CD4-positive, alpha-beta T cell treated with Interleukin-21 for 1 hour (primary cell): ENCODE measurements at places on chromosomes 7 and 10.

DNA sequence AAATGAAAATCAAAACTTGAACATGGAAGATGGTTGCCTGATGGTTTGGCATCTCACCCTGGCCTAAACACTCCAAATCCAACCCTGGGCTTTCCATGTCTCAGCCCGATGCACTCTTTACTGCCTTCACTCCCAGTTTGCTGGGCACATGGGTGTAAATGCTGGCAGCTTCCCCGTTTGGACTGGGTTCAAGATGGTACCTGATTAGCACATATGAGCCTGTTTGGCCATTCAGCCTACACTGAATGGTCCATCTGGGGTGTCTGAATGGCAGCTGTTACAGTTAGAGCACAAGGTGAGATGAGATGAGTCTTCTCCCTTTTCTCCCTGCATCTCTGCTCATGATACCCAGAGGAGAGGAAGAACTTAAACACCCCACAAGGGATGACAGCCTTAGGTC lies 37.1 kb downstream of the ATXN7L1 start:
- no peak for DNase-seq

DNA sequence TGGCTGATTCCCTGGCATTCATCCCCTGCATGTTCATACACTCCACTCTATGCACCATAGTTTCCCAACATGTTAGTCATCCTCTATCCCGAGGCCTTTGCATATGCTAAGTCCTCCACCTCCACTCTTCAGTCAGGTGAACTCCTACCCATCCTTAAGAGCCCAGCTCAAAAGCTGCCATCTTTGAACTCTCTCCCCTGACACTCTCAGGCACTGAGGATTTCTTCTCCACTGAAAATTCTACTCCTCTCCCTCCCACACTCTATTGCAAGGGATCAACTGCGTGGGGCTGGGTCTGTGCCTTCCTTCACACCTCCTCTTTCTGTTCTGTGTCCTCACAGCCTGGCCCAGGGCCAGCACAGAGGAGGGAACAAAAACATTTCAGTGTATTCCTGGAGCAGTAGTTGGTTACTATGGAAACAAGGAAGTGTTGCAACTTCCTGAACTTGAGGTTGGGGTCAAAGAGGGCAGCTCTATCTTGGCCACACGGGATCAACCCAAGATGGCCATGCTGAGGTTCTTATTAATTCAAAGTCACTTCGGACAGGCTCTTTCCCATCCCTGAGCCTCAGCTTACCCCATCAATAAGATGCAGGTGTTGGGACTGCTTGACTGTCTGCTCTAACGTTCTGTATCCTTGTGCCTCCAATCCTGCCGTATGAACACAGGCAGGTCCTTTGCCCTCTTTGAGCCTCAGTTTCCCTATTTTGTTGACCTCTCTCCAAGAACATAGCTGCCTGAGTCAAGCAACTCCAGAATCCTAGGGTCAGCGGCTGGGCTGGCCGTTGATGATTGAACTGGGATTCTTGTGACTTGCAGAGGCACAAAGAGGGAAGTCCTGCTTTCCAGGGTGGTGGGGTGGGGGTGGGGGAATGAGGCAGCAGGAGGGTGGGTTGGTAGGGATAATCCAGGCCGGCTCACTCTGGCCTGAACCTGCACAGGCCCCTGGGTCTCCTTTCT lies 15.5 kb downstream of the ZMIZ1 start:
- peak; percentile 51 for DNase-seq

DNA sequence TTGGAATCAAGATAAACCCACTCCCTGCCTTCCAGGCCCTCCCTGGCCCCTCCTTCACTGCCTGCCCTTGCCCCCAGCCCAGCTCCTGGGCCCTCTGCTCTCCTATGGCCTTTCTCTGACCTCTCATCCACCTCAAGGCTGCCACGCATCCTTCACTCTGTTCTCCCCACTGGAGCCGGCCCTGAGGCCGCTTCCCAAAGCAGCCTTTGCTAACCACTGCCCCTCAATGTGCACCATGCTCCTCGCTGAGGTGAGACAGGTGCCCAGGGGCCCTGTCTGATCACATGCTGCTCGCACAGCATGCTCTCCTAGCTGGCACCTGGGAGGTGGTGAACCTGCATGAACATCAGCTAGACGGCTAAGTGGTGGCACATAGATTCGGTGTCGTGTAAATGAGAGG lies 138.5 kb upstream of the RET start:
- no peak for DNase-seq

DNA sequence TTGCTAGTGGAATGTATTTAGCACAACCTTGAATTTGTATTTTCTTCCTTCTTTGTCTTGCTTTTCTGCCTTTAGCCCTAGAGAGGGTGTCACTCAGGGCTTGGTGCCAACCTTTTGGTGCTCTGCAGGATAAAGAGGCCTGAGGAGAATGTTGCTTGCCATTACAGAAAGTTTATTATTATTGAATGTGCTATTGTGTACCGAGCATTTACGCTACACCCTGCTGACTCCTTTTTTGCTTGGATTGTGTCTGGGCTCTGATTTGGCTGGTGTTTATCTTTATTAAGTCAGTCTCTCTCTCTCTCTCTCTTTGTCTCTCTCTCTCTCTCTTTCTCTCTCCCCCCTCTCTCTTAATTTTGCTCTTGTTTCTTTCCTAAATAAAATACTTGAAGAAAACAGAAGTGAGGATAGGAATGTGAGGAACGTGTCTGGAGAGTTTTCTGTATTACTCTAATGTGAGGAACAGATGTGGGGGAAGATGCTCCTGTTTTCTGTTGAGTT lies 284.4 kb upstream of the PHYHIPL start:
- no peak for DNase-seq

GRCh38 chr7:112036071-112036470 lies 170.1 kb downstream of the DOCK4 start:
- no peak for DNase-seq

DNA sequence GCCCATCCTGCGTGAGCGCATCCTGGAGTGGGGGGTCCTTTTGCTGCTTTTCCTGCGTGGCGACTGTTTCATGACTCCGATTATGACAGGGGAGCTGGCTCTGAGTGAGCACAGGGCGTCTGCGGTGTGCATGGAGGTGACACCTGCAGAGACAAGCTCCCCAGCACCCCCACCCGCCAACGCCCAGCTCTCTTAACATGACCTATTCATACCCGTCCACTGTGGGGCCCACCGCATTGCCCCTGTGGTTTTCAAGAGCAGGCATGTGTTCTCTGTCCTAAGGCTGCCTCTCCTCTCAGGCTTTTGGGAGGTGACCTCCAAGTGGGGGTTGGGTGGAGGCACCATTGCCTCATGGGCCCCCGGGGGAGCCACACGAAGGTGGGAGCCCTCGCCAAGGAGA lies 500.7 kb downstream of the TCERG1L start:
- DNase-seq = no peak

DNA sequence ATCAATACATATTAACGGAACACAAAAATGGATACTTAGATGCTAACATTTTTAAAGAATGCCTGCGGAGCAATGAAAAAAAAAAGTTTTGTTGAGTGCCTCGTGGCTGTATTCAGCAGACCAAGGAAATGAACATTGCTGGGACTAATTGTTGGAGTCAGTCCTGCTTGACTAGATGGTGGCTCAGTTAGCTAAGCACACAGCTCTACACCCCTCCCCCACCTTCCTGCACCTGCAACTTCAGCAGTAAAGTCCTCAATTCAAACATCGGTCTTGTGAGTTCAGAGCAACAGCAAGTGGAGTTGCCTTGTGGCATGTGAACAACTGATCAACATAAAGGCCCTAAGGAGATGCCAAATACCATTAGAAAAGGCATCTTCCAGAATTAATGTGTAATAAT lies 326.0 kb upstream of the NPSR1 start:
- DNase-seq = no peak

- no peak for DNase-seq
Measured at GRCh38 chr7:94472608-94473007, 37.0 kb upstream of the CASD1 start.

DNA sequence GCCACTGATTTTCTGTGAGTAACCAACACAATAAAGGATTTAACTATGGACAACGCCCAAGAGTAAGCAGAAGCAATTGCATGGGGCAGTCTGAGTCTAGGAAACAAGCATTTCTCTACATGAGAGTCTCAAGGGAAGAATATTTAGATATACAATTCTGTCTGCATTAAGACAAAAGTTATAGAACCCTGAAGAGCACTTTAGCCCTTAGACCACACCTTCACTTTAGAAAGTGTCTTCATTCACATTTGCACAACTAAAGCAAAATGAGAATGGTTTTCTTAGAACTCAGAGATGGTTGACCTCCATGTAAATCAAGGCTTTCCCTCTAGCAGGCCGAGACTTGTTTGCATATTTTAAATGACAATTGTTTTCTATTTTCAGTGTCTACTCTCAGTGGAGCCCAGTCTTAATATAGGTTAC lies 25.5 kb upstream of the TRIM24 start:
- no peak for DNase-seq

DNA sequence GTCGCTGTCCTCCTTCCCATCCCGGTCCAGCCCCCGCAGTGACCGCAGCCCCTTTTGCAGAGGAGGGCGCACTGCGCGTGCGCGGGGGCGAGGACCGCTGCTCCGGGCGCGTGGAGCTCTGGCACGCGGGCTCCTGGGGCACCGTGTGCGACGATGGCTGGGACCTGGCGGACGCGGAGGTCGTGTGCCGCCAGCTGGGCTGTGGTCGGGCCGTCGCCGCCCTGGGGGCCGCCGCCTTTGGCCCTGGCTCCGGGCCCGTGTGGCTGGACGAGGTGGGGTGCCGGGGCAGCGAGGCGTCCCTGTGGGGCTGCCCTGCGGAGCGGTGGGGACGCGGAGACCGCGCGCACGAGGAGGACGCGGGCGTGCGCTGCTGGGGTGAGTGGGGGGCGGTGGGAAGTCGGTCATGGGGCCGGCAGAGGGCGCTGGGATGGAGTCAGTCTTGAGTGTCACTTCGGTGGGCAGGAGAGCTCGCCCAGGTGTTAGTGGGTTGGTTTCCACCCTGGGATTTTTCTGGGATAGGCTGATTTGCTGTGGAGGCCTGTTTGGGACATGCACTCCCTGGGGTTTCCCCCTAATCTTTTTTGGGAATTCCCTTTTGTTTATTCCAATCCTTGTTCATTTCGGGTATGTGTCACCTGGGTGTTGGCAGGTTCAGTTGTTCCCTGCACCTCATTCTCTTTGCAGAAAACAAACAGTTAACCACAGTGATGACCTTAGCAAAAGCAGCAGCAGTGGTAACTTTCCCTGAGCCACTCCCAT lies 11.6 kb downstream of the SCART1 start:
- DNase-seq = no peak

DNA sequence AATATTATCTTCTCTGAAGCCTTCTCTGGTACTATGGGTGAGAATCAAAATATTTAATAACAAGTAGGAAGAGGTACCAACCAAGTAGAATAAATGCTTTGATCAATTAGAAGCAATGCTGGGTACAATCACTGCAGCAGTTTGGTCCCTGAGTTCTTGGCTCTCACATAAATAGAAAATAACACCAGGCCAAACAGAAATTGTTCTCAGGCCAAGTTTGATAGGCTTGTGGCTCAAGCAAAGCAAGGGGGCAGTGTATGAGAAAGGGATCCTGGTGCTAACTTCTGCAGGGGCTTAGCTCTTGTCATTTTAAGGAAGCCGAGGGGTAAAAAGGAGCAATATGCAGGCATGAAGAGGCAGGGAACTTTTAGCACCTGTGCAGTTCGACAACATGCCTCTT lies 146.8 kb upstream of the TMEM229A start:
- no peak for DNase-seq

GRCh38 chr7:12759151-12759550 lies 71.7 kb downstream of the ARL4A start:
- no peak for DNase-seq

DNA sequence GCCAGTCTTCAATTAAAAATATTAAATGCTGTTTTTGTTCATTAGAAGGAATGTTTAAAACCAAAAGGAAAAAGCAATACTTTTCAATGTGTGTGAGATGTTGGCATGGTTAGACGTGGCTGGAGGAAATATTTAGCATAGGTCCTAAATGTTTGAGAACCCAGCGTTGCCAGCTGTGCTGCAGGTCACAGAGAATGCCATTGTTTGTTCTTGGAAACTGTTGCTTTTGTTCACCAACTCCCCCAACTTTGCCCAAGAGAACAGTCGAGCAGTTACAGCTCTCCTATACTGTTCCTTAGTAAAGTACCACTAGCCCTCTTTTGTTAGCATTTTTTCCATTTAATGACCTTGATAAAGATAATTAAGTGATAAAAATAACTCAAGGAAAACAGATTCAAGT lies 44.5 kb upstream of the ELMO1 start:
- no peak for DNase-seq

DNA sequence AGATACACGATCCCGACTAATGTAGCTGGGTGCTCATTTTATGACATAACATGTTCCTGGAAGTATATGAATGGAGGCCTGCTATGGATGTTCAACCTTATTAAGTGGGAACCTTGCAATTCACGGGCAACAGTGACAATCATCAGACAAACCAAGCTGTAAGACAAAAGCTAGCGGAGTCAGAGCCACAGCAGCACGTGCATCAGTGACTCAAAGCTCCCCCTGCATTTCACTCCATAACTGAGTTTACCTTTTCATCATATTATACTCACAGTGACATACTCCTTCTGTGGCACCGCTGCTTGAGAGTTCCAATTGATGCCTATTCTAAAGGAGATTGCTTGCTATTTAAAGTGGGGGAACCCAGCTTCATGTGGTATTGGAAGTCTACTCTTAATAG lies 176.0 kb upstream of the PITRM1 start:
- no peak for DNase-seq

DNA sequence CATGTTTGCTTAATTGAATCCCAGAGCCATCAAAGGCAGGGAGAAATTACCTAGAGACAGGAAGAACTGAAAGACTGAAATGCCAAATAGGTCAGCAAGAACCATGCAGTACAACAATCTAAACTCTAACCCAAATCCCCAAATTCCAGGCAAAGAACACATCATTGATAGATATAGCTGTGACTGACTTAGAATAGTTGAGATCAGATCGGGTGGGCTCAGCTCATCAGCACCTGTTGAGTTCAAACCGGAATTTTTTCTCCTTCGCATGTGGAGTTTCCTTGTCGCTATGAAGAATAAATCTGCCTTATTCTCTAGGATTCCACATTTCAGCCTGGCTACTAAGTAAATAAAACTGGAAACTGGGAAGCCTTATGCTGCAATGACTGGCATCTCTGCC lies 1.4 kb downstream of the ANKMY2 start:
- DNase-seq = no peak
